ENCODE measurements at places on chromosomes 11 and 22.

DNA sequence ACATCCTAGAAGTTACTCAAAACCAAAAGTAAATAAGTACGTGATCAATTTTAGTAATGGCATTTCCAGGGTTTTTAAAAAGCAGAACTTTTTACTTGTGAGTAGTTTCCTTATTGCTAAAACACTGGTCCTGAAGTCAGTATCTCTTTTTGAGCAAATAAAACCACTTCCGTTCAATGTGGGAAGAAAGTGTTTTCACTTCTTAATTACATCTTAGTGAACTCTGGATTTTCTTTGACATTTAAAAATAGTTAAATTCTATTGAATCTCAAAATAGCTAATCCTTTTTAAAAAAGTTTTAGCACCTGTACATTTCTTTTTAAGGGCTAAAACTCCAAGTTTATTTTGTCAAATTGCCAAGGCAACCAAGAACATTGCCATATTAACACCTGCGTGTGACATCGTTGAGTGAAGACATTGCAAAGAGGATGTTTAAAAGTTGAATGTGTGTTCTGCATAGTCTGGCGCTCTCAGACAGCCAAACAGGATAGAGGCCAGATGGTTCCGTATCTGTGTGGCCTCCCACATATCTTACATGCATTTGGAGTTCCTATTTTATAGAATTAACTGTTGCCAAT, 17.2 kb upstream of the OR5B21 start:
- peak; percentile 1 for DNase-seq

DNA sequence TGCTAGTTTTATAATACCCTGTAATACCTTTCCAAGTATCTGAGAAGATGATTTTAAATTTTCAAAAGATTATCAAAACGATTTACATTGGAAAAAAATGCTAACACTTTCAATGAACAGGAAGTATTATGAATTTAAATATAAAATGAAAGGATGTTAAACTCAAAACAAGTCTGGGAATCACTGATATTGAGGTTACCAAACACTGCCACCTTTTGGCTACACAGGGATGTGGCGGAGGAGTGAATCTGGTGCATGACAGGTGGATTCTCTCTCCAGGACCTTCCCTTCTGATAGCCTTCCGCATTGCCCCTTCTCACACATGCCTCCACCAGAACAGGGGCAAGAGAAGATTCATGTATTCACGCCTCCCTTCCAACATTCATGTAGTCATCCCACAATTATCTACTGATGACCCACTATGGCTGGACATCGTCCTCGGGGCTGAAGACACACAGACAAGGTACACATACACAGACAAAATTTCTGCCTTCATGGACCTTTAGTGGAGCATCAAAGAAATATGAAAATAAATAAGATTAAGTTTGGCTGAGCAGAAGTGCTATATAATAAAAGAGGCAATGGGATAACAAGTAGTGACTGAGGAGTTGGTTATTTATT, 34.7 kb downstream of the ATG16L2 start:
- peak; percentile 68 for DNase-seq

DNA sequence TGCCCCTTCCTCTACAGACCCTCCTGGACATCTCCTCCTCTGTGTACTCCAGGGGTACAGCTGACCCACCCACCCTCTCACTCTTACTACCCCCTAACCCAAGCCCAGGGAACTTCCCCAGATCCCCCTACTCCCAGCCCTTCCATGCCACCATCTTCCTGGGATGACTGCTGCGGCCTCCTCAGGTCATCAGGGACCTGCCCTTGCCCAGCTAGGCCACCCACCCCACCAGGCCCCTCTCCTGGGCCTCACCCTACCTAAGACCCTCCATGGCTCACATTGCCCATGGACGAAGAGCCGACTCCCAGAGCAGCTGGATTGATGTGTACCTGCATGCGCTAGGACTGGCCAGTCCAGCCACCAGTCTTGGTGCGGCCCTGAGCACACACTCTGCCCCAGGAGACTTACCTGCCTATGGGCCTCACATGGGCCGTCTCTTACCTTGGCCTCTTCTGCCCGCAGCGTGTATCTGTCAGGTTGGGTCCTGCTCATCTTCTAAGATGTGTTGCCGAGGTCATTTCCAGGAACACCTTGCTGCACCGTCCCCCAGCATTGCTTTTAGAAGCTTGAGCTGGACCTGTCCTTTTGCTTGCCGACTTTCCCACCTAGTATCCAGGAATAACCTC, 2.0 kb upstream of the CLDN5 start:
- DNase-seq, result no peak

- DNase-seq, result no peak
Measured at GRCh38 chr22:40606306-40606705, 30.2 kb downstream of the MRTFA start.

DNA sequence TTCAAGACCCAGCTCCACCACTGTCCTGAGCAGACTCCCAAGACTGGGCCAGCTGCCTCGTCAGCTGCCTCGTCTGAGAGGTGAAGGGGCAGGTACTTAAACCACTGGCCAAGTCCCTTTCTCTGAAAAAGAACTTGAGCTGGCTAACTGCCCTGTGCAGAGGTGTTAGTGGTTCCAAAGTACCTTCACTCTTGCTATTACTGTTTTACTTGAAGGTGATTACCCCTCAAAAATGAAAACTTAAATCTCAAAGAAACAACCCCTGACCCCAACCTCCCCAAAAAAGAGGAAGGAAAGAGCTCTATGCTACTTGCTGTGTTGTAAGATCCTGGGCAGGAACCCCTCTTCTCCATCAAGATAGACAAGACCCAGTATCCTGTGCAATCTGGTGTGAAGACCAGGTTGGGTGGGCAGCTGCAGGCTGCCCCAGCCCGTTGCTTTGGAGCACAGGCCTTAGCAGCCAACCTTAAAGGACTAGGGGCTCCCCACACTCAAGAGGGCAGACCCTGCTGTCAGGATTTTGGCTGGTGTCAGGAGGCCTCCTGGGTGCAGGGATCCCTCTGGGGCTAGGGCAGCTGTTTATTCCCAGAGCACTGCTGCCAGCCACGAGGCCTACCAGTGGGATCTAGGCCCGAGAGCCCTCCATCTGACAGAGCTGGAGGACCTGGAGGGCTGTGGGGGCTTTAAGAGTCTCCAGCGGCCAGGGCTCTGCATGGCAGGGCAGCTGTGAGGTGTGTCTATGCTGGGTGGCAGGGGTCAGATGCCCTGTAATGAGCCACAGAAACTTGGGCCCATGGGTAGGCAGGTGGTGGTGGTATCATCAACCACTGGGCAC, 13.0 kb downstream of the GUCD1 start:
- DNase-seq, result no peak

DNA sequence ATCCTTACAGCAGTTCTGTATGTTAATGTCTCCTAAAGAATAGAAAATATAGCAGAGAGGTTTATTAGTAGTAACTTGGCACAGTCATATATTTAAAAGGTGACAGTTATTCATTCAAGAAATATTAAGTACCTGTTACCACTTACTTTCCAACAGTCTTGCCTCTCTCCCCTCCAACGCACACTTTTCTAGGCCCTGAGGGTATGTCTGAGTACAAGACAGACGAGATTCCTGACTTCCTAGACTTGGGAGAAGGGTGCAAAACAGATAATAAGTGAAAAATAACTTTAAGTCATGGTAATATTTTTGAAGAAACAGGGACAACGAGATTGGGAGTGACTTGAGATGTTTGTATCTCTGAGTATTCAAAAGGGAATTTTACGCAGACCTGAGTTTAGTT, 1.6 kb downstream of the EIF3L start:
- no peak for DNase-seq

- DNase-seq, result no peak
Measured at GRCh38 chr22:38455530-38456271, 702 bp upstream of the KCNJ4 start.

DNA sequence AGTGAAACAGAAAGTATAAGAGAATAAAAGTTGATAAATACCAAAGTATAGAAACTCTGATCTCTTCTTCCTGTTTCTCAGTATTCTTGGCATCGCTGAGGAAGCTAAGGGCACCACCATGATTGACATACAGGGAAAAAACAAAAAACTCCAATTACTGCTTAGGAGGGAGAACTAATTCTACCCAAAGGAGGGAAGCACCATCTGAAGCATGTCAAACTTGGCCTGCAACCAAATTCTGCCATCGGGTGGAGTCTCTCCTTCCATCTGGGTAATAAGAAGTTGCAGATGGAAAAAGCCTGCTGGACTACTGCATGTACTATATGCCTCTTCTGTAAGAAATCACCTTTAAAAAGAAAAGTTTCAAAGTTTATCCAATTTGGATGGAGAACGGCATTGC, 30.5 kb upstream of the PPP2R1B start:
- DNase-seq, result no peak

- no peak for DNase-seq
Measured at GRCh38 chr11:124872280-124872679, 7.0 kb downstream of the ROBO3 start.

DNA sequence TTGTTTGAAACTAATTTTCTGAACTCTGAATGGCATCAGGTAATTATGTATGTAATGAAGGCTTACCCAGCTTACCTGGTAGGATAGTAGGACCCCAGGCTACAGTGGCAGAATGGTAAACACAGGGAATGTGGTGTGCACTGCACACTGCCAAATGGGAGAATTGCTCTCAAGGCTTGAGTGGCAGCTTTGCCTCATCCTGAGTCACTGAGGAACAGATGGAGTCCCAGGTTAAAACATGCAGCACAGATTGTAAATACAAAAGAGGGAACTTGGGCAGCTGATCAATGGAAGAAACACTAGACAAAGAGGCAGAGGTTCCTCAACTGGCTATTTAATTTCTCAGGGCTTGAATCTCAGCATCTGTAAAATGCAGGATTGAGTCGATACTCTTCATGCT, 24.4 kb downstream of the GPR83 start:
- DNase-seq, result no peak

DNA sequence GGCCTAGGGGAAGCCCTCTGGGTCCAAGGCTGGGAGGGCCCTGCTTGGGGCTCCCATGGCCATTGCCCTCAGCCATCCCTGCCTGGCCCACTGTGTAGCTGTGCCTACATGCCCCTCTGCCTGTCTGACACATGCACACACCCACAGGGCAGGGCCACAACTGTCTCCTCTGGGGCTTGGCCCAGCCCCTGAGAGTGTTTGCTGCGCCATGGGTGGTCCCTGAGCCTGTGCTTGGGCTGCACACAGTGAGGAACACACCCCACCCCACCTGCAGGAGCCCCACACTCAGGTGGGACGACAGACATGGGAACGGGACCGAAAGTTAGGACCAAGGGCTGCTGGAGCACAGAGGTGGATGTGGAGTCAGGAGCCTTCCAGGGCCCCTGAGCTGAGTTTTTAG, 489.5 kb downstream of the TBC1D22A start:
- DNase-seq, result no peak

GRCh38 chr11:87356428-87356827, 318.7 kb downstream of the TMEM135 start:
- DNase-seq, result no peak

GRCh38 chr11:95849087-95849825, 59.0 kb downstream of the CEP57 start:
- DNase-seq, result peak; percentile 84

- no peak for DNase-seq
Measured at GRCh38 chr22:49910229-49911155, 7.7 kb downstream of the ALG12 start.

- DNase-seq, result no peak
Measured at GRCh38 chr22:47705350-47705749, 942.9 kb downstream of the TBC1D22A start.

DNA sequence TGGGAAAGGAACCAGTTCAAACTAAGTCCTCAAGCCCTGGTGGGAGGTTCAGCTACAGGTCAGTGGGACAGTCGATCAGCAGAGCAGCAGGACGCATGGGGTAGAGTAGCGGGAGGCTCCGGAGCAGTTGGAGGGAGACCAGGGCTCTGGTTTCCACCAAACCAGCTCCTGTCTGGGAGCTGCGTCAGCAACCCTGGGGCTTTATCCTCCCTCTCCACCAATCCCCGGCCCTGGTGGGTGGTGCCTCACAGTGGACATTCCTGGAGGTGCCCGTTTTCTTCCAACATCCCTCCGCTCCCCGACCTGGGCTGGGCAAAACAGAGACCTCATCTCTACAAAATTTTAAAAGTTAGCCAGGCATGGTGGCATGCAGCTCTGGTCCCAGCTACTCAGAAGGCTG, 32.4 kb downstream of the ZNF195 start:
- no peak for DNase-seq

- no peak for DNase-seq
Measured at GRCh38 chr11:65928667-65929066, 9.4 kb downstream of the DRAP1 start.

DNA sequence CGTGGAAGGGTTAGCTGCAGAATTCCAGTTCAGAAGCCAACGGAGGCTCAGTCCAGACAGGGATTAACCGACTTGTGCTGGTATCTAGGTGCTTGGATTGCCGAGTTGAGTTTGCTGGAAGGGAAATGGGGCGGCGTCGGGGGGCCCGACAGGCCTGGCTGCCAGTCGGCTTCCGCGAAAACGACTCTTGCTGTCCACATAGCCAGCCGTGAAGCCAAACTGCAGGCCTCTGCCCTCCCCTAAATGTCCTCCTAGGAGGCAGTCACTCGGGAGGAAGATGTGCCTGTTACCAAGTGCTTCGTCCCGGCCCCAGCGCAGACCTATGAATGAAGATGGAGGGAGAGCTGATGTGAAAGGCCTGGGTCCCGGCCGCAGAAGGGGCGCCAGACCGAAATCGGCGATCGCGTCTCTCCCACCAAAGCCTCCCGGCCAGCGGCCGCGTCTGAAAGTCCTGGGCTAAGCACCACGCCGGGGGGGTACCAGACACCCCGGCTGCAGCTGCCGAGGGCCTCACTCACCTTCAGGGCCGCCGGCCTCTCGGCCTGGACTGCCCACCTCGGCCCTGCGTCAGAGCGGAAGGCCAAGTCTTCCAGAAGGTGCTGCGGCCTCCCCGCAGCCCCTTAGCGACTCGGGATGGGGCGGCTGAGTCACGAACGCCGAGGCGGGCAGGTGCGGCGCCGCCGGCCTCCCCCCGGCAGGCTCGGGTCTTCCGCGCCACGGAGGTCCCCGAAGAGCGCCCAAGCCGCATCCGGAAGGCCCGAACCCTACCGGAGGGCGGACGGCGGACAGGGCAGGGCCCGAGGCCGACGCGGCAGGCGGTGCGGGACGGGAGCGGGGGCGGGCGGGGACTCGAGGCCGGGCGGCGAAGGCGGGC, 7.5 kb downstream of the DPAGT1 start:
- DNase-seq, result no peak

DNA sequence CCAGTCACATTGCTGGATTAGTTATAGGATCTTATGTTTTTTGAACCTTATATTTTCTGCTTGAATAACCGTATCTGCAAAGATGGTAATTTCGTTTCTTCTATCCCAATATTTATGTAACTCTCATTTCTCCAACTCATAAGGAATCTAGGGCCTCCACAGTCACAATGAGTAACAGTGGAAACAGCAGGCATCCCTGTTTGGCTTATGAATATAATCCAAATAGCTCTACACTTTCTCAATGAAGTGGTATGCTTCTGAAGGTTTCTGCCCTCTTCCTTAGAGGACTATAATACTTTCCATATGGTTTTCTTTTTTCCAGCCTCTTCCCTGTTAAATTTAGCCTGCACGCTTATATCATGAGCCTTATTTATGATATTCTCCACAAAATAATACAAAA, 16.5 kb downstream of the ATP6V1E1 start:
- no peak for DNase-seq
